ENCODE measurements at places on chromosomes 2 and 18.
A peak's percentile ranks its signal among the peaks of the same experiment; 100 is the strongest.

DNA sequence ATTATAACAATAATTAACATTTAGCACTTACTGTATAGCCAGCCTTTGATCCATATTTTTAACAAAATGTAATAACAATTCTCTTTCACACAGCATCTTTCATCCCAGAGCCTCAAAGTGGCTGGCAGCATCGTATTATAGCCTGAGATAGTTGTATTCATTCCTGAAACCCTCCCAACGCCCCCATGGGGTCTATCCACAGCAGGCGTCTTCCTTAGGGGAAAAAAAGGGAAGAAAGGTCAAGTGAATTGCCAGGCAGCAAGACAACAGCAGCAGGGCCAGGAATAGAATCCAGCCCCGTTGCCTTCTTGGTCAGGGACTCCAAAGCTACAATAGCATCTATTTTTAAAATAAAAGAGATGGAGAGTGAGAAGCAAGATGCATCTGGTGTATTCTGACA lies 424.4 kb upstream of the ID2 start:
- no peak for DNase-seq
- H3K27me3 ChIP-seq = no peaks in the 10 kb centered on the region
- no peak overlapping the region for H3K4me3 ChIP-seq
- H3K36me3 ChIP-seq = no peaks in the 10 kb centered on the region

GRCh38 chr2:104703669-104704068 lies 150.2 kb upstream of the POU3F3 start:
- H3K27ac ChIP-seq = no peak overlapping the region
- no peaks in the 10 kb centered on the region for H3K36me3 ChIP-seq
- no peaks in the 10 kb centered on the region for H3K4me1 ChIP-seq
- DNase-seq = no peak
- no peaks in the 10 kb centered on the region for H3K27me3 ChIP-seq

- H3K27me3 ChIP-seq = no peaks in the 10 kb centered on the region
- no peak for DNase-seq
- H3K36me3 ChIP-seq = no peaks in the 10 kb centered on the region
- H3K4me3 ChIP-seq = no peak overlapping the region
These were observed 1.7 kb downstream of the UNC80 start for GRCh38 chr2:209773377-209773776.

DNA sequence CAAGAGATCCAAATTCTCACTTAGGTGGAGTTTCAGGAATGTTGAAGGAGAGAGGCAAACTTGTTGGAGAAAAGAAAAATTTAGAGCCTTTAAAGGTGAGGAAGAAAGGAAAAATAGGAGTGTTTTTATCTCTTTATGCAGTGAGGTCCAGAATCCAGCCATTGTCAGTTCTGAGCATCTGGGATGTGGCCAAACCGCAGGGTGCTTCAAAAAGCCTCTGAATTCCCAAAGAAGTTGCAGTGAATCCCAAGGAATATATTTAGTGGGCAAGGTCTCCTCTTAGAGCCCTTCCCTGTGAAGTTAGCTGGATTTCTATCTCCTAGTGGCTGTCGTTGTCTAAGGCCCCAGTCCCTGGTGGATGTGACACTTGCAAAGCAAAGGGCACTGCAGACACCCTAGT lies 51.2 kb downstream of the MTCL1 start:
- H3K27me3 ChIP-seq = no peaks in the 10 kb centered on the region
- no peak for DNase-seq
- H3K27ac ChIP-seq = no peak overlapping the region
- peaks cover 25% of the 10 kb centered on the region for H3K4me1 ChIP-seq
- no peak overlapping the region for H3K4me3 ChIP-seq
- no peaks in the 10 kb centered on the region for H3K36me3 ChIP-seq

DNA sequence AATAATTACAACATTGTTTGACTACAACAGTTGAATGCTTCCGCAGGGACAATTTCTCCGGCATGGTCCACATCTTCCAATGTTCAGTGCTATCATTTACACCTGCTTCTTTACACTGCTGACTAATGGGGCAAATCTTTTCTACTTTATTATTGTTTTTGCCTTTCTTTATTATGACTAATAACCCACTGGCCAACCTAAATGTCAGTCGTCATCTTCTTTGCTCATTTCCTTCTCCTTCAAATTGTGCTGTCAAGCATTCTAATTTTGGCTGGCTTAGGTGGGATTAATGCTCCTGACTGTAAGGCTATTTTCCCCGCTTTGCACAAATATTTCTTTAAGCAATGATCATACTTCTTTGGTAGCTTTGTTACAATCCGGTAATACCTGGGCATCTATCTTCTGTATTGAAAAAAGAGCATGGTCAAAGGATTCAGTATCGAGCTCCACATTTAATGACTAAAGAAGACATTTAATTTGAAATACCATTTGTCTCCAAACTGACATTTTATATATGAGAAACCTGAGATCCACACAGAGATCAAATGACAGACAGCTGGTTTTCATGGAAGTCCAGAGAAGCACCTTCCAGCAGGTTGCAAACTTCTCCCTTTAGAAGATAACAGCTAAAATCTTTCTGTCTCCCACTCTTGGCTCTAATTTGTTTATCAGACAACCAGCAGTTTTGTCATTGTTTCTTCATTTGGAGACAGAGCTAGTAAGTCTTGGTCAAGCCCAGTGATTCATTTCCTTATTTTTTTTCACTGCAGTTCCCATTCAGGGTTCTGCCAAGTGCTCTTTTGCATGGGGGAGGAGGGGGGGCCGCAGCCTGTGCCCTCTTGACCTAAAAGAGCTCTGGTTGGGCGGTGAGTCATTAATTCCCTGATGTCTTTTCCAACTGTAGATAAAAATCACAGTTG lies 132.9 kb downstream of the SOCS6 start:
- H3K4me1 ChIP-seq = no peaks in the 10 kb centered on the region
- H3K4me3 ChIP-seq = no peak overlapping the region
- H3K27ac ChIP-seq = no peak overlapping the region
- H3K36me3 ChIP-seq = no peaks in the 10 kb centered on the region
- DNase-seq = no peak

GRCh38 chr2:121754851-121755236 lies 607 bp upstream of the TSN start:
- H3K27ac ChIP-seq = peak overlapping the region; percentile 79
- no peak for DNase-seq
- no peaks in the 10 kb centered on the region for H3K27me3 ChIP-seq
- peaks cover 34% of the 10 kb centered on the region for H3K4me1 ChIP-seq
- peak overlapping the region; percentile 63 for H3K4me3 ChIP-seq

- no peaks in the 10 kb centered on the region for H3K36me3 ChIP-seq
- no peak overlapping the region for H3K4me3 ChIP-seq
- DNase-seq = peak; percentile 33
These were observed 222.9 kb upstream of the AGAP1 start for GRCh38 chr2:235270956-235271355.

GRCh38 chr2:68387408-68388350 lies 22.6 kb downstream of the PLEK start:
- no peak for DNase-seq
- H3K4me3 ChIP-seq = no peak overlapping the region
- peaks cover 5% of the 10 kb centered on the region for H3K27me3 ChIP-seq
- peaks cover 4% of the 10 kb centered on the region for H3K4me1 ChIP-seq

DNA sequence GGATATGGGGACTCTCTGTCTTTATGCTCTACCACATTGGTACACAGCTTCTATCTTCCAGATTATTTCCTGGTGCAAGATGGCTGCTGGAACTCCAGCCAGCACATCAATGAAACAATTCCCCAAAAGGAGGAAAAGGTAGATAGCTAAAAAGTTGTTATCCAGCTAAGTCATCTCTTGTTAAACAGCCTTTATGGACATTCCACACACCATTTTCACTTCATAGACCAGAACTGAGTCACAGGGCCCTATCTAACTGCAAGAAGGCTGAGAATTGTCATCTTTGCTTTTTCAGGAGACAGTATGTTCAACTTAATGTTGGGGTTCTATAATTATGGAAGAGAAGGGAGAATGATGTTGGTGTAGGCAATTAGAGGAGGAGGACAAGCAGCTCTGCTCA lies 133.3 kb upstream of the NOSTRIN start:
- H3K27ac ChIP-seq = no peak overlapping the region
- H3K4me1 ChIP-seq = peaks cover 6% of the 10 kb centered on the region
- H3K27me3 ChIP-seq = no peaks in the 10 kb centered on the region
- no peaks in the 10 kb centered on the region for H3K36me3 ChIP-seq
- DNase-seq = no peak

GRCh38 chr2:64679673-64680425 lies 26.1 kb upstream of the SERTAD2 start:
- no peak overlapping the region for H3K4me3 ChIP-seq
- H3K36me3 ChIP-seq = no peaks in the 10 kb centered on the region
- no peak overlapping the region for H3K27ac ChIP-seq
- no peak for DNase-seq
- H3K4me1 ChIP-seq = no peaks in the 10 kb centered on the region
- H3K27me3 ChIP-seq = no peaks in the 10 kb centered on the region

DNA sequence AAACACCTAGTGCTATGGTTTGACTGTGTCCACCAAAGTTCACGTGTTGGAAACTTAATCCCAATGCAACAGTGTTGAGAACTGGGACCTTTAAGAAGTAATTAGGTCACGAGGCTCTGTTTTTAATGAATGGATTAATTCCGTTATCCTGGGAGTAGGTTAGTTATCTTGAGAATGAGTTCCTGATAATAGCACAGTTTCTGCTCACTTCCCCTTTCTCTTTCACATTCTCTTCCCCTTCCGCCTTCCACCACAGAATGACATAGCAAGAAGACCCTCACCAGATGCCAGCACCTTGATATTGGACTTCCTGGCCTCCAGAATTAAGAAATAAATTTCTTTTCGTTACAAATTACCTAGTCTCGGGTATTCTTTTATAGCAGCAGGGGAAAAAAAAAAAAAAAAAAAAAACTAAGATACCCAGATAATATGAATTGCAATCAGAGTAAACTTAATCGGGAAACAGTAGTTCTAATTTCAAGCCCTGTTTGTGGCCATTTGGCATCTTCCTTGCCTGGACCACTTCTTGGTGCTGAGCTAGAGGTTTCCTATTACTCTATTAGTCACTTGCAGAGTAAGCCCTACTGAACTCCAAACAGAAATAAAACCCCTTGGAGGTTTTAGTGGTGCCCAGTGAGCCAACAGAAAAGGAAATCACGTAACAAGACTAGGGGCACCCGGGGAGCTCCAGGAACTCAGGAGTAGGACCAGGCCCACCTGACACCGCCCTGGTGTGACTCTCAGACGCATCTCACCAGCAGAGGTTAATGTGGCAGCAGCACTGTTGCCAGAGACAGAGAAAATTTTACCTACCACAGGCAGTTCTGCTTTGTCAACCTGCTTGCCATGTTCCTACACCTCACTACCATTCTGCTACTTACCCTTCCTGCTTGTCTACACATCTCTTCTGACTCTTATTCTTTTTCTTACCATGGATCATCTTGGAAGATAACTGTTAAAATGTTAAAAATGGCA lies 147.6 kb upstream of the CAB39 start:
- H3K4me3 ChIP-seq = no peak overlapping the region
- no peaks in the 10 kb centered on the region for H3K36me3 ChIP-seq
- no peaks in the 10 kb centered on the region for H3K4me1 ChIP-seq
- H3K27me3 ChIP-seq = no peaks in the 10 kb centered on the region
- DNase-seq = no peak

GRCh38 chr18:70029163-70029562 lies 81.5 kb upstream of the CD226 start:
- DNase-seq = no peak
- H3K27me3 ChIP-seq = no peaks in the 10 kb centered on the region
- H3K4me1 ChIP-seq = no peaks in the 10 kb centered on the region
- H3K4me3 ChIP-seq = no peak overlapping the region
- no peak overlapping the region for H3K27ac ChIP-seq

DNA sequence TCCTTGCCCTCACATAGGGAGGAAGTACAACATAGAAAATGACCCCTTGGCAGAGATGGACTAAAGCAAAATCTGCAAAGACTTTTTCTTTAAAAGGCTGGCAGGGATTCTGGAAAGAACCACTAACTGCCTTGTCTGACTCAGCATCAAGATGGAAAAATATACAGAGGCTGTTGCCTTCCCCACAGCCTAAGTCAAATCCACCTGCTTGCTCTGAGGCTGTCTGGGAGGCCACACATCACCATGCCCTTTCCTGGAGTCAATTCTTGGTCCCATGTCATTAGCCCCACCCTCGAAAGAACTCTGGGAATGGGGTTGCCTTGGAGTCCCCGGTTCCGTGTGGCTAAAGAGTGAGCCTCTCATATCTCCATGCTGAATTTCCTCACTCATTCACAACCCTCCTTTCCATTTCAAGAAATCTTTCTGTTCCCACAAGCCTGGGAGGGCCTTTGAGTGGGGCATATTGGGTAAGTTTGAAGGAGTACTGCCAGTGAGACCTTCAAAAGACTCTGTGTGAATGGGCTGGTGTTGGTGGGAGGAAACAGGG lies 39.4 kb downstream of the BMP10 start:
- no peaks in the 10 kb centered on the region for H3K27me3 ChIP-seq
- peaks cover 81% of the 10 kb centered on the region for H3K4me1 ChIP-seq
- peak overlapping the region; percentile 95 for H3K27ac ChIP-seq

DNA sequence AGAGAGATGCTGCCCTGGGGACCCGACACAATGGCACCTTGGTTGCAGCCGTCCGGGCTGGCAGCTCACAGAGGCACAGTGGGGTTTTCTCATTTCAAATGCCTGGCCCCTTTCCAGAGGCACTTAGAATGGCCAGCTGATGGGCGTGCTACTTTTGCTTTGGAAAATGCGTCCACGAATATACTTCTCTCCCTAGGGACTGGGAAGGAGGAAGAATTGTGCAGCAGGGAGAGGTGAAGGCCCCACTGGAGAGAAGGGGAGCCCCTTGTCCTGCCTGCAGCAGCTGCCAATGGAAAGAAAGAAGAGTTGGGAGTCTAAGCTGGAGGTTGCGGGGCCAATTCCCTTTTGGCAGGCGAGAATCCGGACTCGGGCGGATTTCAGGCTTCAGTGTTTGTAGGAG lies 1.1 kb upstream of the MAL start:
- peaks cover 44% of the 10 kb centered on the region for H3K27me3 ChIP-seq
- peaks cover 64% of the 10 kb centered on the region for H3K4me1 ChIP-seq
- no peaks in the 10 kb centered on the region for H3K36me3 ChIP-seq
- peak overlapping the region; percentile 21 for H3K4me3 ChIP-seq
- no peak for DNase-seq

DNA sequence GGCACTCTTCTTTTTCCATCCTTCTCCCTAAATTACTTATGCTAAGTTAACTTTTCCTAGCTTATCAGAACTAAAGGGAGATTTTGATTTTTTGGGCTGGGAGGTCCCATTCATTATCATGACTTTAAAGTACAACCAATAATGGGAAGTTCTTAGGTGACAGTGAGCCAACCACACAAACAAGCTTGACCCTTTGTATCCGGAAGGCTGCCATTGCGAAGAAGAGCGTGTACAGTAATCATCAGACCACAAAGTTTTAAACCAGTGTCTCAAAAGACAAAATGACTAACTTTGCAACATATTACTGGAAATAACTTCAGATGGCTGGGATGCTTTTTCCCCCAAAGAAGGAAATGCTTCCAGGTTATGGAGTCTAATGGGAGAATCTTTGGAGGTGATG lies 298.1 kb downstream of the TGIF1 start:
- DNase-seq = no peak
- no peaks in the 10 kb centered on the region for H3K4me1 ChIP-seq
- H3K27me3 ChIP-seq = no peaks in the 10 kb centered on the region

GRCh38 chr2:10963155-10963554 lies 51.4 kb downstream of the KCNF1 start:
- DNase-seq = no peak
- peaks cover 32% of the 10 kb centered on the region for H3K27me3 ChIP-seq
- H3K27ac ChIP-seq = no peak overlapping the region

- DNase-seq = no peak
- no peaks in the 10 kb centered on the region for H3K36me3 ChIP-seq
- H3K4me1 ChIP-seq = no peaks in the 10 kb centered on the region
- no peaks in the 10 kb centered on the region for H3K27me3 ChIP-seq
- H3K4me3 ChIP-seq = no peak overlapping the region
These were observed 28.7 kb upstream of the SLC8A1 start for GRCh38 chr2:40480596-40480995.
